ENCODE measurements at places on chromosomes 11 and 22. TPM values are rescaled to one million over a fixed set of nuclear protein-coding genes. Genes with fewer than 3 reads are reported as not detected.

Gene OR4A16
- not detected for total RNA-seq

Gene DYNC2H1
- 22.6 TPM for total RNA-seq

DNA sequence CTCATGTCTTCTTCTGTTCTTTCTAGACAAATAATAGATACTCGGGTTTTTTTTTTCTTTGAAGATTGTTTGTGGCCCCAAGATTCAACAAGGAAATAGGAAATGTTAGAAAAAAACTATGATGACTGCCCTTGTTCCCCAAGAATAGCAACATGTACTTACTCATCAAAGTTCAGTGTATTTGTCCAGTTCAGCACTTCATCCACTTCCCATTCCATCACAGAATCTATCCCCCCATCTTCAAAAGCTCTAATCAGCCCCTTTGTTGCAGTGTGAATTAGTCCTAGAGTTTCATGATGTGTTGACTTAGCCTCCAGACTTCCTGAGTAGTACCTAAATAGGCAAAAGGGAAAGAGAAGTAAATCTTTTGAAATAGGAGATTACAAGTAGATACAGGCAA, 74.3 kb downstream of the C11orf65 start:
- H3K4me1 ChIP-seq, result no peaks in the 10 kb centered on the region
- H3K27me3 ChIP-seq, result no peaks in the 10 kb centered on the region
- no peak overlapping the region for H3K4me3 ChIP-seq
- H3K36me3 ChIP-seq, result no peaks in the 10 kb centered on the region

DNA sequence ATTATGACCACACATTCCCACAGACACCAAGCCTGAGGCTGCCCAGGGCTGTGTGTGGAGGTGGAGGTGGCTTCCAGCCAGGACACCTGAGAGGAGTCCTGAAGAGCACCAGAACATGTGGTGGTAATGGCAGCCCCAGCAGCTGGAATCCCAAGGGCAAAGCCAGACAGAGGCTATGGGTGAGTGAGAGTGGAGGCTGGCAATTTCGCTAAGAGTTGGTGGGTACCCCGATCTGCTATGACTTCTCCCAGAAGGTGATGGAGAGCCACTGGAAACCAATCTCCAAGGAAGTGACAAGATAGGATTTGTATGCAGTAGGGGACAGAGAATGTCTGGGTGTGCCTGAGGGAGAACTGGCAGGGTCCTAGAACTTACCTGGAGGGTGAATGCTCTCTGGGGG, 69.3 kb upstream of the CLTCL1 start:
- no peak overlapping the region for H3K27ac ChIP-seq
- no peaks in the 10 kb centered on the region for H3K27me3 ChIP-seq
- DNase-seq, result peak; percentile 46
- no peaks in the 10 kb centered on the region for H3K4me1 ChIP-seq
- H3K36me3 ChIP-seq, result peaks cover 24% of the 10 kb centered on the region
- H3K4me3 ChIP-seq, result no peak overlapping the region

- H3K36me3 ChIP-seq, result no peaks in the 10 kb centered on the region
- H3K4me3 ChIP-seq, result no peak overlapping the region
- no peaks in the 10 kb centered on the region for H3K4me1 ChIP-seq
- DNase-seq, result no peak
- H3K27ac ChIP-seq, result no peak overlapping the region
These were observed 114.8 kb downstream of the TRIM29 start for GRCh38 chr11:120023120-120023519.

- H3K27ac ChIP-seq, result no peak overlapping the region
- peaks cover 11% of the 10 kb centered on the region for H3K4me1 ChIP-seq
- no peak overlapping the region for H3K4me3 ChIP-seq
- no peaks in the 10 kb centered on the region for H3K36me3 ChIP-seq
- H3K27me3 ChIP-seq, result no peaks in the 10 kb centered on the region
These were observed 324.6 kb upstream of the MTNR1B start for GRCh38 chr11:92644595-92645445.

Gene ALX4
- total RNA-seq, result not detected

Gene PRODH
- 11.2 TPM for total RNA-seq

DNA sequence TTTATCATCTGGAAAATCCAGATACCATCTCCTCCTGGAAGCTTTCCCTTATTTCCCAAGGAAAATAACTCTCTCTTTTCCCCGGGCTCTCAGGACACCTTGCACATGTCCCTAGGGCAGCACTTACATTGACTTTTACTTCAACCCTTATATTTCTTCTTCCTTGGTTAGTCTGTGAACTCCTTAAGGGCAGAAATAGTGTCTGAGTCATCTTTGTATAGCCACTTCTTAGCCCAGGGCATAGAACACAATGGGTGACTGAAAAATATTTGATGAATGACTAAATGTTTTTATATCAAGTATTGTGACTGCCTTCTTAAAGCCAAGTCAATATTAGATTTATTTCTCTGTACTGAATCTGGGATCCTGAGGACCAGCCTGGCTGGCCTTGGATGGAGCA, 45.4 kb upstream of the MYOD1 start:
- no peaks in the 10 kb centered on the region for H3K4me1 ChIP-seq
- no peak for DNase-seq
- H3K27me3 ChIP-seq, result peaks cover 6% of the 10 kb centered on the region
- H3K27ac ChIP-seq, result no peak overlapping the region

Gene CRYBB2
- total RNA-seq, result not detected

Gene POU2F3
- not detected for total RNA-seq

Gene CCT8L2
- not detected for total RNA-seq

Gene PRR5
- 14.8 TPM for total RNA-seq

GRCh38 chr11:63920939-63921417, 4.0 kb upstream of the RCOR2 start:
- H3K27me3 ChIP-seq, result peaks cover 13% of the 10 kb centered on the region
- H3K36me3 ChIP-seq, result no peaks in the 10 kb centered on the region
- no peak overlapping the region for H3K27ac ChIP-seq
- no peak for DNase-seq
- peaks cover 16% of the 10 kb centered on the region for H3K4me1 ChIP-seq
- no peak overlapping the region for H3K4me3 ChIP-seq

Gene KCNQ1
- not detected for total RNA-seq

GRCh38 chr11:62536301-62536957, 10.2 kb downstream of the AHNAK start:
- H3K4me3 ChIP-seq, result no peak overlapping the region
- H3K36me3 ChIP-seq, result peaks cover 40% of the 10 kb centered on the region
- DNase-seq, result no peak
- H3K27me3 ChIP-seq, result no peaks in the 10 kb centered on the region
- peaks cover 53% of the 10 kb centered on the region for H3K4me1 ChIP-seq

All from osteocyte (in vitro differentiated cells).